Left ventricle myocardium superior (tissue), 1 donor: ENCODE measurements at places on chromosomes 7 and 10. TPM values are rescaled to one million over a fixed set of nuclear protein-coding genes. Genes with fewer than 3 reads are reported as not detected.

GRCh38 chr7:96503597-96503996 is 181.7 kb upstream of the SLC25A13 start:
- DNase-seq: no peak

DNA sequence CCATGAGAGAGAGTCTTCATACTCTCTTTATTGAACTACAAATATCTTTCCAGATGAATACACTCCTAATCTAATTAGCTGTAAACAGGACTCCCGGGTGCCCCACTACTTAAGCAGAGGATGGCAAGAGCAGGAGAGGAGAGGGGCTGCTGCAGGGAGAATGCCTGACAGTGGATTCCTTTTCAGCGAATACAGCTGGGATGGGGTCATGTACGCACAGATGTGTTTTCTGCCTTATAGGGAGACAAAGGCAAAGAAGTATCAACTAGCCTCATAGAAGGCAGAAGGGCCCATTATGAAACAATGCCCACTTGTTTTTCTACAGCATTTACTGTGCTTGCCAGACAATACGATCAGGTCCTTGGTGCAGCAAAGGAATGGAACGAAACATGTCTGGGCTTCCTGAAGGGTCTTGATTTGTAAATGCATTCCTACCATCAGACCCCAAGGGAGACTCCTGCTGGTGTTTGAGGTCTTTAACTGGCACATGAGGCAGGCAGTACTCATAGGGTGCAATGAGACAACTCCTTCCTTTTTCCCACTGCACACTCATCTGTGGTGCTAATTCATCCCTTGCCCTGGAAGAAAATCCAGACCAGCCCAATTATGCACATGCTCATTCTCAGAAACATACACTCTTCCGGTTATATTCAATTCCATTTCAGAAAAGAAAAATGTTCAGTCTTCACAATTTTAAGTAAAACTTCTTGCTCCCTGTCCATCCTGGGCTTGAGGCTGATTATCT is 117.1 kb downstream of the AOAH start:
- no peak for DNase-seq

DNA sequence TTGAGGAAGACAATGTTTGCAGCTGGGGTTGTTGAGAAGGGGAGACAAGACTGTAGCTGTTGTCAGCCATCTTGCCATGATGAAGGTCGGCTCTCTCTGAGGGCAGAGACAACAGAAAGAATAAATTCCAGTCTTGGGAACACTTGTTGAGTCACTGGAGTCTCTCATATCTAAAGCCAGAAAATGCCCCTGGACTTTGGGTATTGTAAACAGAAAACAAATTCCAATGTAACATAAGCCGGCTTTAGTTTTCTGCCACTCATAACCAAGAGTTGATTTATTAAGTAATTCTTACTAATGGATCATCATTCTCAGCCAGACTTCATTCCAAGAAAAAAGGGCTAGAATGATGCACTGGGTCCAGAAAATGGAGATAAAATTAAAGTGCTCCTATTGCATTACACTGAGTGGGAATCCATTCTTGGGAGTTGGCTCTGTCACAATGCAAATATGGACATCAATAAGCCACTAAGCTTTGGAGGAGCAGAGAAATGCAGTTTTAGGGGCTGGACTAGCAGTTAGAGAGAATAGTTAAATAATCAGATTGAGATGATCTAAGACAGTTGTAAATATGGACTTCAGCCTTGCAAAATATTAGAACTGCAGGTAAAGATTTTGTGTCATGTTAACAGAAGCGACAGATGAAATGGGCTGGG is 78.9 kb downstream of the ADAM12 start:
- DNase-seq: no peak

DNA sequence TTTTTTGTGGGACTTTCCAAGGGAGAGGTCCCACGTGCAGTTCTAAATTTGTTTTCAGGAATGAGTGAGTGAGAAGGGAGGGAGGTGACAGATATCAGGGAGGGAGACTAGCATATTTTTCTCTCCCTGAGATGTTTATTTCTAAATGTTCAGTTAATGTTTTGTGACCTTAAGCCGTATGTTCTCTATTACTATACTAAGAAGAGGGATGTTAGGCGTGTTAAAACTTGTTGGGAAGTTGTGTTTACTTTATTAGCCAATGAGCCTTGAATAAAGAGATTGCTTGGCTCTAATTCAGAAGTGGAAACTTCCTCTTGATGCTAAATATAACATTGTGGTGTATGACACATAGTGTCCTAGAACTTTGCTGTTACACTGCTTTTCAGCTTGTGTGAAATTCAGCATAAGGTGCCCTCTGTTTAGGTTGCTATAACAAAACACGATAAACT is 37.3 kb downstream of the DNAH11 start:
- DNase-seq: no peak

GRCh38 chr10:4658777-4659176 is 167.2 kb upstream of the AKR1E2 start:
- DNase-seq: no peak

PSD gene
- total RNA-seq: 0.50 TPM

SEM1 gene
- total RNA-seq: 59.9 TPM

HSPA12A gene
- total RNA-seq: 22.5 TPM

ZNF503 gene
- 6.8 TPM for total RNA-seq
